Stimulated activated CD8-positive, alpha-beta memory T cell treated with anti-CD3 and anti-CD28 coated beads, Interleukin-7, amount 100 ng/mL, for 4 hours (primary cell): ENCODE measurements at places on chromosomes 2 and 18.
A peak's percentile ranks its signal among the peaks of the same experiment; 100 is the strongest.

DNA sequence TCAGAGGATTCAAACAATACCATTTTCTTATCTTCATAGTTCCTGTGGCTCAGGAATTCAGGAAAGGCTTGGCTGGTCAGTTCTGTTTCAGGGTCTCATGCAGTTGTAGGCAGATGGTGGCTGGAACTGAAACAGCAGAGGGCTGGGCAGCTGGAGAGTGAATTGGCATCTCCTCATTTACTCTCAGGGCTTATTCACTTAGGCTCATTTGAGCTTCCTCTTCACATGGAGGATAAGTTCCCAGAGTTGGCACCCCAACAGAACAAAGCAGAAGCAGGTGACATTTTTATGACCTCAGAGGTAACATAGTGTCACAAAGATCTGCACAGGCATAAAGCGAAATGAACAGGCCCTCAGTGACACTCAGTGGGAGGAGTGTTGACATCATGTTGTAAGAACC, 66.1 kb downstream of the RBBP8 start:
- no peak for DNase-seq

DNA sequence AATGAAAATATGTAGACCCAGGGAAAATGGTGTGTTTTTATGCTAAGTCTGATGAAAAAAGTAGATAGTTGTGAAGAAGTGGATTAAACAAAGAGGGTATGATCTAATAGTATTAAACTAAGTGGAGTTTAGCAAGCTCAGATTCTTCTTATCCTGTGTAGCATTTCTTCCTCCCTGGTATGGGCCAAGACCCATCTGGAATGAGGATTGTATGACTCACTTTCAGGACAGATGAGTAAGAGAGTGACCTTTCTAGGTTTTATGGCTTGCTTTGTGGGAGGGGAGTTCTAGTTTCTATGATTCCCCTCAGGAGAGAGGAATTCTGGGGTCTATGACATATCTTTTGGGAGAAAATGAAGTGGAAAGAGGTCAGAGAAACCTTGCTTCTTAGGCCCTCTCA, 550.1 kb downstream of the SPAG16 start:
- DNase-seq = no peak

GRCh38 chr18:79393635-79394533, 1.8 kb upstream of the NFATC1 start:
- DNase-seq = peak; percentile 35

DNA sequence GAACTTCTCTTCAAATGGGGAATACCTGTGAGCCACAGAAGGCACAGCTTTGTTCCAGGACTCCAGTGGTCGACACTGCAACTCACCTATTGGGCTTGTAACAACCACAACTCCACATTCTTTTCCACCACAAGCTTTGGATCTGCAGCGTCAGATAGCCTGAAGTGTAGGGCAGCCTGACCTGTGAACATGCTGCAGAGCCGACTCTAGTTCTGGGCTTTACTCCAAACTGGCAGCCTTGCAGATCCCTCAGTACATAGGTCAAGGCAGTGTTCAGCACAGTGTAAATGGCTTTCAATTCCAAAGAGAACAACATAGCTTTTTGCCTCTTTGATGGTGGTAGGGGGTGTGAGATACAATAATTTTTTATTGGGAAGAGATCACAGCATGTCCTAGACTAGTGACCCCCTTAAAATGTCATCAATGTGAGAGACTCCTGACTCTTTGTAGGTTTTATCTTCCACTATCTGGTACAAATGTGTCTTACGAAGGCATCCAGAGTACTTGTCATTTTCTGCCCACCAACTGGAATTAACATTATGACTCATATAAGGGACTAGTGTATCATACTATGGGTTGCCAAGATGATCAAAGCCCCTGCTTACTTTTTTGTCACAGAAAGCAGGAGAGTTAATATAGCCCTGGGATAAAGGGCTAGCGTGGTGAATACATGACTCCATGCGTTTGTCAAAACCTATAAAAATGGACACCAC, 149.8 kb downstream of the COPS8 start:
- no peak for DNase-seq

DNA sequence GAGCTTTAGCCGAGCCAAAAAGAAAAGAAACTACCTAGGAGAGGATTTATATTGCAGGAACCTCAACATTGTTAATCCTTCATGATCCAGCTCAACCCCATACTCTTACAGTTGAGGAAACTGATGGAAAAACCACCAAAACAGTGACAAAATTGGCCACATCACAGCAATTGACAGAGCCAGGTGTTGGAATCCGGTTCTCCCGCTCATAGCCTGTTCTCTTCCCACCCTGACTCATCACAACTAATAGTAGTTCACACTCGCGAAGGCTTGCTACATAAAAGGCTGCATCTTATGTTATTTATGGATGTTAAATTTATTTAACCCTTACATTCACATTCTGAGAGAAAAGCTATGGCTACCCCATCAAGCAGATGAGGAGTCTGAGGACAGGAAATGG, 33.7 kb downstream of the SLC9A4 start:
- no peak for DNase-seq

GRCh38 chr18:68780802-68781635, 16.9 kb upstream of the CCDC102B start:
- DNase-seq = no peak

GRCh38 chr18:71598374-71598773, 945.8 kb downstream of the CBLN2 start:
- DNase-seq = no peak

DNA sequence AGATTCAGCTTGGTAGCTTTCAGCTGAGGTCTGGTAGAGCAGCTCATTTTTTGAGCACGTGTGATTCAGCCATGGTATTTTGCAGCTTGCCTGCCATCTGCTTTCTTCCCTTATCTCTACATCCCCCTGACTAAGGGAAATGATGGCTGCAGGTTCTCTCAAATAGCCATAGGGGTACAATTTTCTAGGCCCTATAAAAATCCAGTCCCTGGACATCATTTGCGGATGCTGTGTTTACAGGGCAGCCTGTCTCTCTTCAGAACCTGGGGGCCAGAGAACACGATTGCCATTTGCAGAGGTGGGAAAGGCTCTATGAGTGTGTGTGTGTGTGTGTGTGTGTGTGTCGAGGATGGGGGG, 442.7 kb upstream of the MEIS1 start:
- no peak for DNase-seq

- DNase-seq = no peak
Observed at GRCh38 chr2:30641765-30642345, 165.4 kb downstream of the CAPN13 start.

- DNase-seq = no peak
Observed at GRCh38 chr2:29751390-29751789, 170.0 kb downstream of the ALK start.

DNA sequence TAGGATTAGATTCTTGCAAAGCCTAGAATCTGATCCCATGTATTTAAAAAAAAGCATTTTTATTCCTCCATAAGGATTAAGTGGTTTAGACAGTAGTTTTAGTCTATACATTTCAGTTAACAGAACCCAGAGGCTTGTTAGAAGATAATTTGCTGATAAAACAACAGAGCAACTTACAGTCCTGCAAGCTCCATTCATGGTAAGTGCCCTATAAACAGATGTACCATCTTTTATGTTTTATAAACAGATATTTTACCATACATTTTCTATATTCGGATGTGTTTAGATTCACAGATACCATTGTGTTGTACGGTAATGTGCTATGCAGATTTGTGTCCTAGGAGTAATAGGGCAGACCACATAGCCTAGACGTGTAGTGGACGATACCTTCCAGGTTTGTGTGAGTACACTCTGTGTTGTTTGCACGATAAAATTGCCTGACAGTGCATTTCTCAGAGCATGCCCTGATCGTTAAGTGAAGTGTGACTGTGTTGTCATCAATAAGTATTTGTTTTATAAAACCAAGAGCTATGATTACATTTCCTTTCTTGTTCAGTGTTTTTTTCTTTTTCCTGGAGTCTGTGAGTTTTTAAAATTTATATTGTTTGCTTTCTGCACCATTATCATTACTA, 54.2 kb downstream of the CERS6 start:
- DNase-seq = no peak

DNA sequence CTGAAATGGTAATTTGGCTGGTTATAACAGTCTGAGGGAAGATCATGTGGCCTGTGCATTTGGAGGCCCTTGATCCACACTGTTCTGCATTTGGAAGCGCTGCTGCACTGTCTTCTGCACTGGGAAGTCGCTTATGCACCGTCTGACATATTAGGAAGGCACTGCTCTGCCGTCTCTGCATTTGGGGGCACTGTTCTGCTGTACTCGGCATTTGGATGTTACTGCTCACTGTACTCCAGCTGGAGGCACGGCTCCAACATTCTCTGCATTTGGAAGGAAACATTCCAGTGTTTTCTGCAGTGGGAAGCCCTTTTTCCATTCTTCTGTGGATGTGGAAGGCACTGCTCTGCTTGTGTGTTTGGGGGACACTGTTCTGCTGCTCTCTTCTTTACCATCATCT, 9.6 kb upstream of the PROM2 start:
- DNase-seq = no peak

DNA sequence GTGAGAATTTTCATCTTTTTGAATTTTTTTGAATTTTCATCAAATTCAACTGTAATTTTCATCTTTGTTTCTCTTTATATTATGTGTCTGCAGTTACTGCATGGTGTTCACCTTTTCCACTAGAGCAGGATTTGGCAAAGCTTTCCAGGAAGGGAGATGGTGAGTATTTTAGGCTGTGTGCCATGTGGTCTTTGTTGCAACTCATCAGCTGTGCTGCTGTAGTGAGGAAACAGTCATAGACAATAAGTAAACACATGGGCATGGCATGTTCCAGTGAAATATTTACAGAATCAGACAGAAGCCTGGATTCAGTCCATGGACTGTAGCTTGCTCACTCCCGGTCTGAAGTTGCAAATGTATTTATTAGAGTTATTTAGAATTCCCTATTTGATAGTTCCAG, 120.4 kb downstream of the DCDC2C start:
- no peak for DNase-seq

DNA sequence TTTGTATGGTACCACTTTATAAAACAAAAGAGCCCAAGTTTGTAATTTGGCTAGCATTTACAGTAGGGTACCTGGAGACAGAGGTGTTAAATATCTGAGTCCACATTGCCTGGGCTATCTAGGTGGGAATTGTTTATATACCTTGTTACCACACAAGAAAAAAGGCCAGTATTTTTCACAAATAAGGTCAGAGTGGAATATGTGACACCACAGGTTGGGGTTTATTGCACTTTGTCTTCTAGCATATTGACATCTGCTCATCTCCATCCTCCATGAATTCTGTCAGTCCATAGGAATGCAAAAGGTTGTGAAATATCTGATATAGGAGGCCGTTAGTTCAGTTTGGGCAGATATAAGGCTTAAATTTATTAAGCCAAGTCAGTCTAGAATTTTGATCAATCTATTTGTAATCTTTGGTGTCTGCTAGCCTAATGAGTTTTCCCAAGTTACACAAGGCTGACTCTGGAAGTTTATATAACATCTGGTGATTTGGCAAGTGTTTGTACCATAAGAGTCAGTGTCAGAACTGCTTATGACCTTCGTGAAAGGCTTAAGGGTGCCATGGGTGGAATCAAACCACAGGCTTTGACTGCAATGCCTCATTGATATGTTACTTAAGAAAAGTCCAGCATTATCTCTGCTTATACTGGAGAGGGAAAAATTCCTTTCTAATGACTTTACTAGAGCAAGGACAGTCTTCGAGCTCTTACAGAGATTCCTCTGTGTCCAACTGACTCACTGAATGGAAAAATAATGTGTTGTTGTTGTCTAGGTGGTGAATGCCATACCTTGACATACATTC, 11.3 kb upstream of the DPP4 start:
- no peak for DNase-seq

GRCh38 chr2:38146907-38147307, 71.0 kb upstream of the CYP1B1 start:
- no peak for DNase-seq

GRCh38 chr2:50491541-50492476, 540.1 kb downstream of the NRXN1 start:
- no peak for DNase-seq

- no peak for DNase-seq
Observed at GRCh38 chr2:216713691-216714336, 18.5 kb upstream of the IGFBP5 start.

DNA sequence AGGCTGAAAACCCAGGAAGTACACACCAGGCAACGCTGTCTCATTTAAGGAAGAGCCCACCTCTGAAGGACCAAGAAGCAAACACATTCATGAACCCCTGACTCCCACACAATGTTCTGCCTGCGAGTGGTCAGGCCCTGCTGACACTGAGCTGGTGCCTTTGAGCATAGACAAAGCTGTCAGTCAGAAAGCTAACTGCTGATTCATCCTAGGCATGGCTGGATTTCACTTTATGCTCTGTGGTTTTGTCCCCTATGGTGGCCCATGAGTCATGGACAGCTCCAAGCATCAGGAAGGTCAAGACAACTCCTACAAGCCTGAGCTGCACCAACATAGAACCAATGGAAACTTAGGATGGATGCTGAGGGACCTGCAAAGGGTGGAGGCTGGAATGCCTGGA, 78.9 kb downstream of the UXS1 start:
- DNase-seq = no peak

DNA sequence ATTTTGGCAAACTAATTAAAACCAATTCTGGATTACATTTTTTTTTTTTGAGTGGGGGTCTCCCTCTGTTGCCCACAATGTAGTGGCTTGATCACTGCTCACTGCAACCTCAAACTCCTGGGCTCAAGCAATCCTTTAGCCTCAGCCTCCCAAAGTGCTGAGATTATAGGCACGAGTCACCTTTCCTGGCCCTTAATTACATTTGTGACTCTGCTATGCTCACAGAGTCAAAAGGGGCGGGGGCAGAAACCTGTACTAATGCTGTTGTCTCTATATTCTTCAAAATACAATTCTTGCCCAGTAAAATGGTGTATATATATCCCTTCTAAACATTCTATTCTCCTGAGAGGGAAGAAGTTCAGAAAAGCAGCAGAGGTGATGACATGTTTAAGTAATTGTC, 23.2 kb downstream of the PRKD3 start:
- no peak for DNase-seq

DNA sequence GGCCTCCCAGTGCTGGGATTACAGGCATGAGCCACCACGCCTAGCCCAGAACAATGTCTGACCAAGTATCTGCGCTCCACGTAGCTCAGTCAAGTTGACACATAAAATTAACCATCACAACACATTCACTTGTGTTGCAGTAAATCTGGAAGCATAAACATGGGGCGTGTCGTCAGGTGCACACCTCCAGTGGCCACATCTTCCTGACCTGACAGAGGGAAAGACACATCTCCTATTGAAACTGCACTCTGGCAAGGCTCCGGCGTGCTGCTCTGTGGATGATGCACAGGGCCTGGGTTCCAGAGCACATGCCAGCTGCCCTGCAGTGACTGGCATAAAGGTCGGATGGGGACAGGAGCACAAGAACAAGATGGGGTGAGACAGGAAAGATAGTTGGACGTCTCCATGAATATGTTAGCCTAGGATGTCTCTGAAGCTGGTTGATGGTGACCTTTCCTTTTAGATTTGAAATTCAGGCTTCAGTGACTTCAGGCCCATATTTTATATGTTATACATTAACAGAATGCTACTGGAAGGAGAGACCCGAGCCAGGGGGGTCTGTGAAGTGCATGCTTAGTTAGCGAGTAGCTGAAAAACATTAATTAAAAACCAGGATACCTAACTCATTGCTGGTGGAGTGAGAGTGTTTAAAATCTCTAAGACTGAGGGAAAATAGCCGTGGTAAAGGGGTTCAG, 10.9 kb downstream of the IMPA2 start:
- no peak for DNase-seq
